ENCODE measurements at places on chromosomes 2 and 18.

DNA sequence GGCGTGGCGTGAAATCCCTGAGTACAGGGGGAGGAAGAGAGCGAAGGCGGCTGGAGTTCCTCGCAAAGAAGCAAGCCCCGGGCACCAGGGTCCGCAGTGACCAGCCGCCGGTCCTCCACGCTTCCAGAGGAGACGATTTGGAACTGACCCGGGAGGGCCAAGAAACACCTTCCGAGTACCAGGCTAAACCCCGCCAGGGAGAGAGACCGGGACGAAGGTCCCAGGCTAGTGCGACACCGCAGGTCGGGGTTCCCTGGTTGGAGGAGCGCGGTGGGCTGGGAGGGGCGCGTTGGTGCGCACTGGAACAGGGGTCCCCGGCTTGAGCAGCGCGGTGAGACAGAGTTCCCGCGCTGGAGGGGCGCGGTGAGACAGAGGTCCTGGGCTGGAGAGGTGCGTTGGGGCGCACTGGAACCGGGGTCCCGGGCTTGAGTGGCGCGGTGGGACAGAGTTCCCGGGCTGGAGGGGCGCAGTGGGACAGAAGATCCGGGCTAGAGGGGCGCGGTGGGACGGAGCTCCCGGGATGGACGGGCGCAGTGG is 901 bp downstream of the WDFY1 start:
- DNase-seq: no peak

- no peak for DNase-seq
Measured at GRCh38 chr2:149261692-149262091, 68.7 kb upstream of the LYPD6 start.

GRCh38 chr2:77207331-77207730 is 314.8 kb downstream of the LRRTM4 start:
- no peak for DNase-seq

DNA sequence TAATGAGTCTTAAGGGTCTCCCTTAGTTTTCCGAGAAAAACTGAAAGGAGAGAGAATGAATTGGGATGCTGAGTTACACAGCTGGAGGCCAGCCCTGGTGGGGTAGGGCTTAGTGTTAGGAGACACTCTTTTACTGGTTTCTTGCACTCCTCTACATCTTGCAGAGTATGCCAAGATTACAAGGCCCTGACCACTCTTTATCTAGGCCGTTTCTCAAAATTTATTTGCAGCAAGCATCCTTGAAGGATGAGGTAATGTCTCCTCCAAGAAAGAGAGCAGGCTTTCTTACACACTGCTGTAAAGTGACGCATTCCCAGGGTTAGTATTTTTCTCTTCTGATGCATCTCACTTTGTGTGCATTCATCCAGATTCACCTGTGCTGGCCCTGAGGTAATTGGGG is 166.2 kb downstream of the TDRD15 start:
- DNase-seq: no peak

GRCh38 chr18:46134920-46135675 is 30.9 kb downstream of the HAUS1 start:
- no peak for DNase-seq

DNA sequence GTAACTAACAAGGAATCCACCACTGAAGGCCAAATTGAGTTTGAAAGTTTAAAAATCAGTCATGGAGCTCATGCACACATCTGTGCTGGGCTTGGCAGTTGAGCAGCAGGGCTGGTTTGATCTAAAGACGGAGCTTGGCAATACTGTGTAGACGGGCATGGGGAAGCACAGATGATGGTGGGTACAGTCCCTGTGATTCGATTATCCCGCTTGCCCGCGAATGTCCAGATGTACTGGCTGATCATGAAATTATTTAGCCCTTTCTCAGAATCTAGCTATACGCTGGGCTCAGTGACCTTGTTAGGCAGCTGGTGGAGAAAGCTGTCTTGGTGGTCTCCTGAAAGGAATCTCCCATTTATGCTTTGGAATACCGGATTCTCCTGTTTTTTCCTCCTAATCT is 74.8 kb upstream of the SOX11 start:
- DNase-seq: no peak

- DNase-seq: no peak
Measured at GRCh38 chr2:11589316-11589940, 55.6 kb downstream of the GREB1 start.

- DNase-seq: no peak
Measured at GRCh38 chr2:26483957-26484565, 6.1 kb upstream of the OTOF start.

Data from nucleus accumbens (tissue), 56 donors.